ENCODE measurements at places on chromosomes 7 and 10.

GRCh38 chr10:75492173-75492925 lies 60.9 kb downstream of the LRMDA start:
- DNase-seq: no peak

DNA sequence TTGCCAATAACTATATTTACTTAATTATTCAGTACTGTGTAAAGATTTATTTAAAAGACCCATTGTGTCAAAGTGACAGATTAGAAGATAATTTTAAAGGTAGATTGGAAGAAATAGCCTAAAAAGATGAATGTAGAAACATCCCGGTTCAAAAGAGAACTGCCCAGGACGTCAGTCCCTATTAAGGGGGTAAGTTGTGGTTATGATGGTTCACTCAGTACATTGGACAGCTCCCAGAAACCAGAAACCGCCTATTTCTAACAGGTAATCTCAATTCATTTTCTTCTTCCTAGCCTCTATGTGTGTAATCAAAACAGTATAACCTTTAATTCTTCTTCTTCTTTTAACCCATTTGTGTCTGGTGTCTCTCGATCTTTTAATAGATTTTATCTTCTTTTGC lies 1.5 kb upstream of the FERD3L start:
- no peak for DNase-seq

DNA sequence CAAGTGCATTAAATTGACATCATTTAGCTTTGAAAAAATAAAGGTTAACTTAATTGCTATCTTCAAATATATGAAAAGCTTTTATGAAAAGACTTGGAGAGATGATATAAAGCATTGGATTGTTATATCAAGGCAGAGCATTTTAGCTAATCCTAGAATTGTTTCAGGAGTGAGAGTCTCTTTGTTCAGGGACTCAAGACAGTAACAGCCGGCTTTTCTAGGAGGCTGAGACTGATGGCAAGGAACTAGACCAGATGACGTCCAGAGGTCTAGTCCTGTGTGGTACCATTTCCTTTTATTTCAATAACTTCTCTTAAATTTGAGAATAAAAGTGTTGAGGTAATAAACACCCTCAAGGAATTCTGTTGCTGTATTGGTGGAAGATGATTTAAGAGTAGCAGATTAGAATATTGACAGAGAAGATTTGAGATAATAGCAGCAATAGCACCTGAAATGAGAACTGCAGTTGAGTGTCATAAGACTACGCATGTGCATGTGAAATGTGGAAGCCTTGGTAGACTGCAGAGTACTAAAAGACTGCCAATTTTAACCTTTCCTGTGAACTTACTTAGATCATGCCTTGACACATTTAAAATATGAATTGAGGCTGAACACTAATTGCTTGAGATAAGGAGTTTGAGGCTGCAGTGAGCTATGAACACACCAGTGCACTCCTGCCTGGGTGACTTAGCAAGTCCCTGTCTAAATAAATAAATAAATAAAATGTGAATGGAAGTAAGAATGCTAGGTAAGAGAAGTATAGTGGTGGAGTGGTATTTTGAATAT lies 79.6 kb downstream of the ZNRF2 start:
- DNase-seq: no peak

DNA sequence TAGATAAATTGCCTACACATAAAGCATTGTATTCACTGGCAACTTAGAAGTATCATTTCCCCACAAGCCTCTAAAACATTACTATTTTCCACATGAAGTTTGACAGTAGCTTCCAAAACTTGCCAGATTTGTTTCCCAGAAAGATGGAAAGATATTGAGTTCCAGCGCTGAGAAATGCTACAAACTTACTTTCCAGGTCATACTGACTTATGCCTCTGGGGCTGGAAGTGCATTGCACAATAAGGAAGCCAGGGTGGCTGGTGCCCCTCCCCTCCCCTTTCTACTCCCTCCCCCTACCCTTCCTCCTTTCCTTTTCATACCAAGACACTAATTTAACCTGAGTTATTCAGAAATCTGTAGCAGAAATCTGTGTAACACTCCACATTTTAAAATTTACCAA lies 212.6 kb downstream of the WDR37 start:
- no peak for DNase-seq
